ENCODE measurements at places on chromosomes 5 and 9. TPM values are rescaled to one million over a fixed set of nuclear protein-coding genes. Genes with fewer than 3 reads are reported as not detected.

Gene PCAT7
- total RNA-seq = 0.59 TPM

Gene EIF4E1B
- not detected for total RNA-seq

Gene IQGAP2
- 0.59 TPM for total RNA-seq

Gene PAPPA
- total RNA-seq = 1.2 TPM

Gene PRSS3
- total RNA-seq = 1.0 TPM

Gene OTP
- 0.05 TPM for total RNA-seq

Gene CDX1
- not detected for total RNA-seq

Gene CORO2A
- 2.0 TPM for total RNA-seq

Gene PCDHGA8
- 0.18 TPM for total RNA-seq

Gene SLC22A4
- 1.5 TPM for total RNA-seq

Gene DNLZ
- 26.5 TPM for total RNA-seq

Gene FABP6
- total RNA-seq = 0.31 TPM

Gene IL3
- total RNA-seq = not detected

Gene CARTPT
- not detected for total RNA-seq

Gene GLDC
- 4.0 TPM for total RNA-seq

Gene ZBTB43
- 9.7 TPM for total RNA-seq

Gene LCP2
- total RNA-seq = 0.36 TPM

Gene FOXD4L3
- not detected for total RNA-seq

Gene PCDHA9
- 0.21 TPM for total RNA-seq
